GM23248 (cell line): ENCODE measurements at places on chromosomes 7 and 10. TPM values are rescaled to one million over a fixed set of nuclear protein-coding genes. Genes with fewer than 3 reads are reported as not detected.

Gene NCF1
- total RNA-seq = not detected in 2 replicates

Gene EGR2
- total RNA-seq = 0.76 and 1.1 TPM in 2 replicates

Gene RSBN1L
- total RNA-seq = 4.9 and 13.3 TPM in 2 replicates

Gene IDI2
- not detected in 2 replicates for total RNA-seq

Gene C10orf53
- not detected in 2 replicates for total RNA-seq

Gene ARID5B
- total RNA-seq = 56.7 and 60.6 TPM in 2 replicates

Gene WIPF3
- total RNA-seq = not detected in 2 replicates

Gene RNLS
- total RNA-seq = 15.3 and 23.1 TPM in 2 replicates

Gene GIMAP7
- total RNA-seq = not detected in 2 replicates

Gene GPR26
- total RNA-seq = not detected in 2 replicates

Gene RAB19
- total RNA-seq = not detected in 2 replicates

Gene AFAP1L2
- not detected in 2 replicates for total RNA-seq

Gene NANOS1
- total RNA-seq = under 0.01 and 1.3 TPM in 2 replicates

Gene JAKMIP3
- not detected in 2 replicates for total RNA-seq

Gene CHST15
- 0.11 and 0.25 TPM in 2 replicates for total RNA-seq

Gene ADD3
- 128 and 1,101 TPM in 2 replicates for total RNA-seq

Gene OGDHL
- total RNA-seq = 0.51 TPM in 1 of 2 replicates, not detected in the other

Gene ZCWPW1
- total RNA-seq = 0.89 and 1.9 TPM in 2 replicates

Gene FBXL15
- total RNA-seq = 23.1 and 23.6 TPM in 2 replicates

Gene GSAP
- 4.3 and 5.2 TPM in 2 replicates for total RNA-seq

Gene ABCC2
- total RNA-seq = under 0.01 and 0.86 TPM in 2 replicates

Gene RBP3
- not detected in 2 replicates for total RNA-seq

Gene TUBB8
- not detected in 2 replicates for total RNA-seq

Gene MARCHF5
- 10.6 and 14.2 TPM in 2 replicates for total RNA-seq

Gene PRLHR
- total RNA-seq = not detected in 2 replicates

Gene SEMA4G
- total RNA-seq = 0.11 TPM in 1 of 2 replicates, not detected in the other

Gene SLC16A9
- total RNA-seq = not detected in 2 replicates

Gene C7orf33
- not detected in 2 replicates for total RNA-seq

Gene IGF2BP3
- 13.7 and 18.2 TPM in 2 replicates for total RNA-seq

Gene HDAC9
- total RNA-seq = 1.6 and 2.1 TPM in 2 replicates

Gene TRIM73
- 0.13 and 0.22 TPM in 2 replicates for total RNA-seq

Gene ATG9B
- total RNA-seq = not detected in 2 replicates

Gene CH25H
- 25.2 and 34.9 TPM in 2 replicates for total RNA-seq

Gene CUBN
- total RNA-seq = 0.65 and 2.8 TPM in 2 replicates

Gene CARD11
- not detected in 2 replicates for total RNA-seq

Gene OR2F1
- total RNA-seq = not detected in 2 replicates

Gene CLEC2L
- total RNA-seq = not detected in 2 replicates

Gene ZNF716
- not detected in 2 replicates for total RNA-seq

Gene LIPN
- total RNA-seq = not detected in 2 replicates

Gene VTI1A
- total RNA-seq = 21.6 and 27.2 TPM in 2 replicates

Gene IQUB
- 0.13 TPM in 1 of 2 replicates, not detected in the other for total RNA-seq
